ENCODE measurements at places on chromosomes 2 and 18. TPM values are rescaled to one million over a fixed set of nuclear protein-coding genes. Genes with fewer than 3 reads are reported as not detected.
A peak's percentile ranks its signal among the peaks of the same experiment; 100 is the strongest.

DNA sequence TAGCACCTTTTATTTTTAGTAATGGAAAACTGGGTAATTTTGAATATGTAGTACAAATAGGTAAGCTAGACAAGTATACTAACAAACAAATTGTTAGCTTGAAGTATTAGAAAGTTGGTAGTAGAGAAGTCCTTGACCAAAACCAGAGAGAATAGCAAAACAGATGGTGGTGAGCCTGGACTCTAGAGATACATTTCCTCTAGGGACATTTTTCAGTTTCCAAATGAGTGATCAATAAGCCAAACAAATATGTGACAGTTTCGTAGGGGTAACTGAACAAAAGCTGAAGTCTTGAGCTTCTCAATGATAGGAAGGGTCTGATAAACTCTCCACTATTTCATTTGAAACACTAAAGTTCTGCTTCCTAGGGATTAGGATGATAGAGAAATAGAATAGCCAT, 692.0 kb upstream of the FAM98A start:
- peaks cover 10% of the 10 kb centered on the region for H3K36me3 ChIP-seq
- no peaks in the 10 kb centered on the region for H3K27me3 ChIP-seq
- H3K4me3 ChIP-seq: no peak overlapping the region
- no peaks in the 10 kb centered on the region for H3K4me1 ChIP-seq
- no peak for DNase-seq

GRCh38 chr2:120796094-120796493, 60.4 kb downstream of the GLI2 start:
- peak overlapping the region; percentile 27 for H3K27ac ChIP-seq
- DNase-seq: no peak
- peaks cover 7% of the 10 kb centered on the region for H3K27me3 ChIP-seq
- peaks cover 27% of the 10 kb centered on the region for H3K36me3 ChIP-seq
- H3K4me3 ChIP-seq: no peak overlapping the region
- H3K4me1 ChIP-seq: peaks cover 76% of the 10 kb centered on the region

Gene LCT
- not detected for total RNA-seq

- H3K27ac ChIP-seq: no peak overlapping the region
- H3K4me1 ChIP-seq: no peaks in the 10 kb centered on the region
- H3K27me3 ChIP-seq: peaks cover 37% of the 10 kb centered on the region
- DNase-seq: no peak
Measured at GRCh38 chr18:76988827-76989646, 143.5 kb downstream of the MBP start.

DNA sequence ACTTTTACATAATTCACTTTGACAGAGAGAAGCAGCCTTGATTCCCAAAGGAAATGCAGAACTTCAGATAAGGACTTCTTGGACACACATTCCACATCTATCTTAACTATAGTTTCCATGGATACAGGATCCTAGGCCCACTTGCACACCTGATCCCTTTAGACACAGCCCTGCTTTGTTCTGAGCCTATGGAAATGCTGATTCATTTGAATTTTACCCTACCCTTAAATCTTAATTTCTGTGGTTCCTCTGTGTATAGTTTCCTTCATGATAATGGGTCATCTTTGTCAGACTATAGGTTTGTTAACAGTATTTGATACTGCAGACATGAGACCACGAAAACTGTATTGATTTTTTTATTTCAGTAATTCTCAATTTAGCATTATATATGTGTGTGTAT, 77.4 kb downstream of the ACTR3 start:
- DNase-seq: no peak
- peaks cover 4% of the 10 kb centered on the region for H3K27me3 ChIP-seq
- H3K4me1 ChIP-seq: peaks cover 59% of the 10 kb centered on the region
- peak overlapping the region; percentile 74 for H3K27ac ChIP-seq
- no peak overlapping the region for H3K4me3 ChIP-seq

DNA sequence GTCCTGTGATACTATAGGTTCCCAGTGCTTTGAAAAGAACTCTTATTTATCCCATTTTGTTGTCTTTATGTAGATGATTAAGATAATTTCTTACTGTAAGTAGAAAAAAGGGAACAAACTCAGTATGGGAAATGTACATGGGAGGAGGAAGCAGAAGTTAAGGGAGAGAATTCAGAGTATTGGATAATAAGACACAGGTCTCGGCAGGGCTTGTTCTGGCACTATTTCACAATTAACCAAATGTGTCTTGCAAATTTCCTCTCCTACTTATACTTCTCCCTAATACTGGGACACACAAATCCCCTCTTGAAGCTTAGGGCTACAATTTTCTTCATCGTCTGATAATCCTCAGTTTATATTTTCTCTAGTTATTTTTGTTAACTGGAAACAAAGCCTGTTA, 744.0 kb downstream of the ADCYAP1 start:
- no peak overlapping the region for H3K27ac ChIP-seq
- no peak overlapping the region for H3K4me3 ChIP-seq
- H3K4me1 ChIP-seq: no peaks in the 10 kb centered on the region
- no peak for DNase-seq

Gene CENPA
- total RNA-seq: 13.4 TPM

Gene EEF1B2
- 598 TPM for total RNA-seq

GRCh38 chr2:182864949-182865570, 1.4 kb downstream of the FRZB start:
- no peak overlapping the region for H3K4me3 ChIP-seq
- no peak overlapping the region for H3K27ac ChIP-seq
- no peaks in the 10 kb centered on the region for H3K36me3 ChIP-seq
- H3K27me3 ChIP-seq: peaks cover 15% of the 10 kb centered on the region
- DNase-seq: no peak

DNA sequence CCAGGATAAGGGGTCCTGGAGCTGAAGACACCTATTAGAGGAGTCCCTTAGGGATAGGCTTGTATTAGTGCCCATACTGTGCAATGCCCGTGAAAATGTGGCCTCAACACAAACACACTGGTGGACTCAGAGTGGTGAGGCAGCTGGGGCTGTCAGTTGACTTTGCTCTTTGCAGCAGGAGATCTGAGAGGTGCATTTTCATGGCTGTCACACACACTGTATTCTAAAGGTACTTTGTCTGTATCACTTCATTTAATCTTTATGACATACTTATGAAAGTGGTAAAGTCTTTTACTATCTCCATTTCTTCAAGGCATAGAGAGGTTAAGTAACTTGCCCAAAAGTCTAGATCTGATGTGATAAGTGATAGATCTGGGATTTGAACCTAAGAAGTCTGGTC, 55.1 kb upstream of the GCFC2 start:
- no peaks in the 10 kb centered on the region for H3K36me3 ChIP-seq
- no peak overlapping the region for H3K27ac ChIP-seq
- peaks cover 4% of the 10 kb centered on the region for H3K27me3 ChIP-seq
- H3K4me3 ChIP-seq: no peak overlapping the region
- H3K4me1 ChIP-seq: no peaks in the 10 kb centered on the region

GRCh38 chr2:8553643-8554042, 128.2 kb upstream of the ID2 start:
- peaks cover 11% of the 10 kb centered on the region for H3K27me3 ChIP-seq
- DNase-seq: no peak
- H3K36me3 ChIP-seq: no peaks in the 10 kb centered on the region
- no peak overlapping the region for H3K4me3 ChIP-seq
- no peaks in the 10 kb centered on the region for H3K4me1 ChIP-seq
- H3K27ac ChIP-seq: no peak overlapping the region

DNA sequence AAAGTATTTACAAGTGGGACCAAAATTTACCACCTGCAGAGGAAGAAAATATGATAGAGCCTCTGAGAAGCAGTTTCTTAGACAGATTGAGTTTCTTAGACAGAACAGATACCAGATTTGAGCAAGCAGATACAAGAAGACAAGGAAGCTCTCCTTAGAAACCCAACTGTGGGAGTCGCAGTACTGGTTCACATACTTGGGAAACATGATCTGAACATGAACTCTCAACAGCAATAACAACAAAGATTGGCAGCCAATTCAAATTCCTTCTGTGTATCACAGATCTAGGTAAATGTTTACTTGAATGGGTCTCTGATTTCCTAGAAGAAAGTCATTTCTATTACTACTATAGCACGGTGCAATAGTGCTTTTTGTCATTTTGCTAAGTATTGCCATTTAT, 82.1 kb downstream of the OLA1 start:
- no peaks in the 10 kb centered on the region for H3K27me3 ChIP-seq
- no peaks in the 10 kb centered on the region for H3K4me1 ChIP-seq
- no peak overlapping the region for H3K27ac ChIP-seq

Gene SKOR2
- not detected for total RNA-seq

GRCh38 chr2:128280158-128280871, 38.4 kb downstream of the HS6ST1 start:
- no peak overlapping the region for H3K4me3 ChIP-seq
- no peaks in the 10 kb centered on the region for H3K27me3 ChIP-seq
- peaks cover 5% of the 10 kb centered on the region for H3K36me3 ChIP-seq

Gene ZNF532
- 43.5 TPM for total RNA-seq

GRCh38 chr2:32904751-32905150, 42.0 kb upstream of the LTBP1 start:
- H3K36me3 ChIP-seq: no peaks in the 10 kb centered on the region
- no peak overlapping the region for H3K4me3 ChIP-seq
- H3K4me1 ChIP-seq: peaks cover 12% of the 10 kb centered on the region
- H3K27me3 ChIP-seq: peaks cover 11% of the 10 kb centered on the region
- DNase-seq: no peak

DNA sequence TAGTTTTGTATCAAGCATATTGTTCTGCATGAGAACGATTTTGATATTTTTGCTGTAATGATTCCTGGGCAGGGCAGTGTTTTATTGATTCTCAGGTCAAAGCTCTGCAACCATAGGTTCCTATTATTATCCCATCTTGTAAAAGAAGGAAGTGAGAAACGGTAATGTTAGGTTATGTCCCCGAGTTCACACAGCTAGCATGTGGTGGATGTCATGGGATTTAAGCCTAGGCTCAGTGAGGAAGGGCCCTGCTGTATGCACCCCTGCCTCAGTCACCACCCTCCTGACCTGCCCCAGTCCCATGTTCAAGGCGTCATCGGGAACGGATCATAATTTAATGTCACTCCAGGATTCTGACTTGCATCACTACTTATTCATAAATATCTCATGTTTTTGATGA, 10.7 kb downstream of the ACP1 start:
- peaks cover 25% of the 10 kb centered on the region for H3K36me3 ChIP-seq
- peaks cover 7% of the 10 kb centered on the region for H3K4me1 ChIP-seq
- DNase-seq: no peak

DNA sequence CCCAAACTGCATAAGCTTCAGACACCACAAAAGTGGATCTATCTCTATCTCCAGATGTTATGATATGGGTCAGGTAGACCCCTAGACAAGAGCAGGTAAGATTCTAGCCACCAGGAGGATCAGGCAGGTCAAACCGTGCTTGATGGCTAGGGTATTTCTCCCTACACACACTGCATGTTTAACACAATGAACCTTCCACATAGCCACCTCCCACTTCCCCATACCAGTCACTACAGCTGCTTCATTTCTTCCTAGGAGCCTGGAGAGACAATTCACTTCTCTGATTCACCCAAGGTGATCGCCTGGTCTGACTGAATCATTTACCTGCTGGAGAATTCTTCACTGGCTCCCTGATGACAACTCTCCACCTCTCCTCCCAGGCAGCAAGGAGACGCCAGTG, 66.0 kb upstream of the MYCN start:
- no peaks in the 10 kb centered on the region for H3K4me1 ChIP-seq
- no peak for DNase-seq
- H3K4me3 ChIP-seq: no peak overlapping the region
- no peaks in the 10 kb centered on the region for H3K36me3 ChIP-seq
- no peaks in the 10 kb centered on the region for H3K27me3 ChIP-seq
- no peak overlapping the region for H3K27ac ChIP-seq

DNA sequence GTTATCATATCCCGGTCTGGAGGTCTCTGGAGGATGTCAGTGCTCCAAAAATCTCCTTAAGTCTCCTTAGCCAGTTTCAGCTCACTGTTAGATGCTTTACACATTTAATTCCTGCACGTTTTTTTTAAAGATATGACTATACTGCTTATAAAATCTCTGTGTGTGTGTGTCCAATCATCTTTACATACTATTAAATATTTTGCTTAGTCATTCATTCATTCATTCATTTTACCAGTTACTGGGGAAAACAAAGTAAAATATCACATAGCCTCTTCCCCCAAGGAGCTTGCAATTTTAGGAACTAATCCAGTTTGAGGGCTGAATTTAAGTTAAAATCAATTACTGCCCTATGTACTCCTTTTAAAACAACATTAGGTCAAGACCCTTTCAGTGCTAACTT, 293.2 kb upstream of the LYPD1 start:
- peaks cover 2% of the 10 kb centered on the region for H3K27me3 ChIP-seq
- peaks cover 28% of the 10 kb centered on the region for H3K4me1 ChIP-seq
- no peak overlapping the region for H3K27ac ChIP-seq
- no peaks in the 10 kb centered on the region for H3K36me3 ChIP-seq

GRCh38 chr18:75464356-75464755, 36.9 kb upstream of the SMIM21 start:
- no peak overlapping the region for H3K4me3 ChIP-seq
- DNase-seq: no peak
- no peak overlapping the region for H3K27ac ChIP-seq
- H3K36me3 ChIP-seq: no peaks in the 10 kb centered on the region

GRCh38 chr2:163733301-163733938, 2.4 kb downstream of the FIGN start:
- H3K4me1 ChIP-seq: peaks cover 49% of the 10 kb centered on the region
- H3K4me3 ChIP-seq: peak overlapping the region; percentile 89
- H3K27me3 ChIP-seq: no peaks in the 10 kb centered on the region
- peak overlapping the region; percentile 39 for H3K27ac ChIP-seq
- DNase-seq: no peak
- no peaks in the 10 kb centered on the region for H3K36me3 ChIP-seq

Gene SNX17
- total RNA-seq: 152 TPM

Gene RFTN2
- 0.13 TPM for total RNA-seq

Gene WNT6
- total RNA-seq: not detected

Gene LAMA3
- 0.64 TPM for total RNA-seq

- no peaks in the 10 kb centered on the region for H3K27me3 ChIP-seq
- H3K36me3 ChIP-seq: no peaks in the 10 kb centered on the region
- no peak overlapping the region for H3K4me3 ChIP-seq
- no peak overlapping the region for H3K27ac ChIP-seq
- H3K4me1 ChIP-seq: peaks cover 70% of the 10 kb centered on the region
- no peak for DNase-seq
Measured at GRCh38 chr2:152399003-152399402, 64.0 kb downstream of the FMNL2 start.

DNA sequence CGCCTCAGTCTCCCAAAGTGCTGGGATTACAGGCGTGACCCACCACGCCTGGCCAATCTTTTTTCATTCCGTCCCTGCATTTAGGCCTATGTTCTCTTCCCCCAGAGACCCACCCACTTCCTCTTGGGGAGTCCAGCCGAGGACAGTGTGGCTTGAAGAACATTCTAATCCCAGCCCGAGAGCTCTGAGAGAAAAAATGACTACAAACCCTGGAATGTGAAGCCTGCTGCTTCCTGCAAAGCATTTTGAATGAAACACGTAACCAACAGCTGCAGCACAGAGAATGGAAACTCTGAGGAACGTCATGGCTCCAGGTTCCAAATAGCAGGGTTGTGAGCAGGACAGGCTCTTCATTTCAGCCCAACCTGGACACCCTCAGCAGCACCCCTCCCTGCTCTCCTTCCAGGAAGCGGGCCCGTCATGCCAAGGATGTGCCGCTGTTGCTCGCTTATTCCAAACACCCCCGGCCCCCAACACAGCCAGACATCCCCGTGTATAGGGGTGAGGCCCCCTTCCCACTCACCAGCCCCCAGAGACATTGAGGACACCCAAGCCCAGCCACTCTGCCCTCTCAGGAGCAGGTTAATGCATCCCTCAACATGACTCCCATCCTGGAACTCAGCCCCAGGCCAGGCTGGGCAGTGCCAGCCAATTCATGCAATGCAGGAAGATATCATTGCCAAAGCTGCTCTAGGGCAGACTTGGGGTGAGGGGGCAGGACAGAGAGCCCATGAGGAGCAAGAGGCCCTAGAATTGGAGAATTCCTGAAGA, 139.8 kb downstream of the ZFP36L2 start:
- peak; percentile 97 for DNase-seq
- peak overlapping the region; percentile 99 for H3K27ac ChIP-seq
- peaks cover 18% of the 10 kb centered on the region for H3K36me3 ChIP-seq
- H3K4me1 ChIP-seq: peaks cover 76% of the 10 kb centered on the region

- H3K27ac ChIP-seq: no peak overlapping the region
- H3K4me3 ChIP-seq: no peak overlapping the region
Measured at GRCh38 chr18:59150236-59150635, 10.6 kb downstream of the SEC11C start.
